ENCODE measurements at places on chromosomes 16 and 17.

GRCh38 chr16:426115-426905, 861 bp downstream of the RAB11FIP3 start:
- no peak for DNase-seq

GRCh38 chr17:35242805-35243560, at the start of gene SLFN5:
Gene SLFN5, plus strand, starts transcription at chr17:35243072. Its CDS starts 15,619 bp downstream, at chr17:35258691.
- DNase-seq = peak; percentile 85

GRCh38 chr16:3214904-3215600, 19.9 kb downstream of the ZNF200 start:
- no peak for DNase-seq

- no peak for DNase-seq
Measured at GRCh38 chr16:22425036-22425801, 50.8 kb upstream of the CDR2 start.

- no peak for DNase-seq
Measured at GRCh38 chr16:3546986-3547682, 30.1 kb downstream of the NLRC3 start.

DNA sequence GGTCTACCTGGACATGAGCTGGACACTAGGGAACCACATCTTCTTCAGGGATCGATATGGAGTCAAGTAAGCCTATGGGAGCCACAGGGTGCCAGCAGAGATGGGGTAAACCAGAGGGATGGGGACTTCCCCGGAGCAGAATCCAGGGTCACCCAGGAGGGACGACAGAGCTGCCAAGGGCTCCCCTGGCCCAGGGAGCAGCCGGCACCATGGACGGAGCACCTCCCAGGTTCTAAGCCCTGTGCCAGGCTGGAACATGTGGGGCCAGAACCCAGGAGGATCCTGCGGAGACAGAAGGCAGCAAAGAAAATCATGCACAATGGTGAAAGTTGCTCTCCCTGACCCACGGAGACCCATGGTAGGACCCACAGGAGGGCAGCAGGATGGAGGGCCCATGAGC, 33.6 kb upstream of the KSR1 start:
- no peak for DNase-seq

- DNase-seq = no peak
Measured at GRCh38 chr16:12449374-12449773, 354.3 kb downstream of the CPPED1 start.

GRCh38 chr17:4786106-4786511, at the start of gene VMO1:
Gene VMO1, minus strand, starts transcription at chr17:4786364. Its CDS starts 12 bp downstream, at chr17:4786352.
- DNase-seq = no peak

- no peak for DNase-seq
Measured at GRCh38 chr17:3557768-3558583, at the start of gene TRPV3. Gene TRPV3, minus strand, starts transcription at chr17:3557812. Its CDS starts 2,962 bp downstream, at chr17:3554850.

- DNase-seq = no peak
Measured at GRCh38 chr17:58788199-58788598, 32.5 kb downstream of the PPM1E start.

DNA sequence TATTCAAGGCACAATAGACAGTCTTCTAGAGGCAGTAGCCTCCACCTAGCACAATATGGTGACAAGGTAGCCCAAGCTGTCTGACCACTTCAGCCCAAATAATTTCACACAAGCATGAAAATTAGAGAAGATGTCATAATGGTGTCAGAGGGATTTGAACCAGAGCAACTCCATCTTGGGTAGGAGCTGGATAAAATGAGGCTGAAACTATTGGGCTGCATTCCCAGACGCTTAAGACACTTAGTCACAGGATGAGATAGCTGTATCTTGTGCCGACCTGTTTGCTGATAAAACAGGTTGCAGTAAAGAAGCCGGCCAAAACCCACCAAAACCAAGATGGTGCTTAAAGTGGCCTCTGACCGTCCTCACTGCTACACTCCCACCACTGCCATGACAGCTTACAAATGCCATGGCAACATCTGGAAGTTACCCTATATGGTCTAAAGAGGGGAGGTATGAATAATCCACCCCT, 192.6 kb downstream of the CPPED1 start:
- DNase-seq = no peak

DNA sequence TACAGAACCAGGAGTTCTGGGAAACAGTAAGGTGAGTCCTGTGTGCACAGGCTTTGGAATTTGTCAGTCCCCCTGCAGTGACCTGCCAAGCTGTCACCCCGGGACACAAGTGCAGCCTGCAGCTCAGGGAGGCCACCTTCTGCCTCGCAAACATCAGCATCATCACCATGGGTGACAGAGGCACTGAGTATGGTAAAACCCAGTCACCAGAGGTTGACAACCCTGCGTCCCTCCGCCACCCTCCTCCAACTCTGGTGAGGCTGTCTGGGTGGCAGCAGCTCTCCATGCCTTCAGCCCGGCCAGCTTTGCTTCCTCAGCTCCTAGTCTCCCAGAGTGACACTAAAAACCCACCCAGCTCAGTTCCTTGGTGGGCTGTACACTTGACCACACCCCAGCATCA, 221.0 kb downstream of the CPPED1 start:
- no peak for DNase-seq

DNA sequence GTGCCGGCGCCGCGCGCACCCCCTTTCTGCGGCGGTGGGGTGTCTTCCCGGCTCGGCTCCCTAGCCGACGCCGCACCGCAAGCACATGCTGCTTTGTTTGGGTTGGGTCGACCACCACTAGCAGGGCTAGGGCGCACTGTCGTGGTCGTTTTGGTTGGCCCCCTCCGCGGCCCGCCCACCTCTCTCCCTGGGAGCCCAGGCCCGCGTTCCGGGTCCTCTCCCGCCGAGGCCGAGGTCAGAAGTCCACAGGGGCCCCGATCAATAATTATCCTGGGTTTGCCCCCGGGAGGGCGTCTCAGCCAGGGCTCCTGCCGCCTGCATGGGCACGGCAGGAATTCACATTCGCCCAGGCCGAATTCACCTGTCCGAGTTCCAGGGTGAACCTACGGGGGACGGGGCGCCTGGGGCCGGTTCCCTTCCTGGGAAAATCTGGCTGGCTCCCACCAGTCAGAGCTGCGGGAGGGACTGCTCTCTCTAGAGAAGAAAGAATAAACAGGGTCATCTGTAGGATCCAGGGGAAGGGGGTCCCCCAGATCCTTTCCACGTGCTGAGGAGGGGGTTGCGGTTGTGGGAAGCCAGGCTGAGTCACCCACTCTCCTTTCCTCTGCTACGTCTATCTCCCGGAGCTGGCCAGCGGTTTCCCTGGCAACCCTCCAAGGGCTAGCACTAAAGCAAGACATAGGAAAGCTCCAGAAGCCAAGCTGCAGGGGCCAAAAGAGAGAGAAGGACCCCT, 584 bp upstream of the STAT5B start:
- DNase-seq = peak; percentile 62

DNA sequence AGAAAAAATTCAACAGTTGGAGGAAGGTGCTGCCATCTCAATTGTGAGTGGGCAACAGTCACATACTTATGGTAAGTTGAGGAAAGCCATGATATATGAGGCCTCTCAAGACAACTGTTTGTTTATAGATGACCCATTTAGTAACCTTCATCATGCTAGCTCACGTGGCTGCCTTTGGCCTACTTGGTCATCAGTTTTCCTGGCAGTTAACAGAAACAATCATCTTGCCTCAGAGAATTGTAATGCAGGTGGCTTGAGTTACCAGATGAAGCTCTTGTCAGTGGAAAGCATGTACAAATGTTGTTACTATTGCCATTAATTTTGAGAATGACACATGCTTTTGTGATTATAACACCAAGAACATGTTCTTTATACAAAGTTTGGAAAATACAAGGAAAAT, 14.7 kb downstream of the TPPP3 start:
- no peak for DNase-seq
